ENCODE measurements at places on chromosomes 2 and 18.

- DNase-seq: no peak
These were observed 53.0 kb upstream of the CYP20A1 start for GRCh38 chr2:203185864-203186263.

DNA sequence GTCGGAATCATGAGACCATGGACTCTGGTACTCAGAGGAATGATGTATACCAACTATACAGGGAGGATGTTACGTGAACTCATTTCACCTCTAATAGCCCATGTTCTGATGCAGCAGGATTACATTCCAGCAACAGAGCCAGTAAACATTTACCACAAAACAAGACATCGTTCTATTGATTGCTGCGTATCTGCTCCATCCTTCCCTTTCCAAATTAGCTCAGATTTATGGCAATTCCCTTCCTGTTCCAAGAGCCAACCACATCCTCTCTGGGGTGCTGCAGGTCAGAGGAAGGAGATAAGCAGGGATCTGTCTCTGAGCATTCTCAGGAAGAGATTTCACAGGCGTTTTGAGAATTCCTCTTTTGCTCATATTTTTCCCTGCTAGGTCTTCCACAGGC, 98.3 kb downstream of the KLF7 start:
- no peak for DNase-seq

DNA sequence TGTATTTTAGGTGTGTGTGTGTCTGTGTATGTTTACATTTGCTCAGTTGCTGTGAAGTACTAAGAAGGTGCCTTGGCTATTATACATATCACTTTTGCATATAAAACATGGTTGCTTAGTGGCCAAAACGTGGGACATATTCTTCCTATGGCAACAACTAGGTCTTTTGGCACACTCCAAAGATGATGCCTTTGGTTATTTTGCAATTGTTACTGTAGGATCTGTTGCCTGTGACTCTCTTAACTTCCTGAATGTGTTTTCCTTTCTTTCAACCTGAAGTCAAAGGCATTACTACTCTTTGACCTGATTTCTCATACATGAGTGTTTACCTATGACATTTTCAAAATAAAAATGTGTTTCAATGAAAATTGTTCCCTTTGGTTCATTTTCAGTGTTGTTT, 160.5 kb downstream of the UBE2E3 start:
- DNase-seq: no peak

- DNase-seq: no peak
These were observed 179.9 kb downstream of the ETAA1 start for GRCh38 chr2:67576991-67577390.

- DNase-seq: no peak
These were observed 39.9 kb upstream of the SP3 start for GRCh38 chr2:174004905-174005605.

DNA sequence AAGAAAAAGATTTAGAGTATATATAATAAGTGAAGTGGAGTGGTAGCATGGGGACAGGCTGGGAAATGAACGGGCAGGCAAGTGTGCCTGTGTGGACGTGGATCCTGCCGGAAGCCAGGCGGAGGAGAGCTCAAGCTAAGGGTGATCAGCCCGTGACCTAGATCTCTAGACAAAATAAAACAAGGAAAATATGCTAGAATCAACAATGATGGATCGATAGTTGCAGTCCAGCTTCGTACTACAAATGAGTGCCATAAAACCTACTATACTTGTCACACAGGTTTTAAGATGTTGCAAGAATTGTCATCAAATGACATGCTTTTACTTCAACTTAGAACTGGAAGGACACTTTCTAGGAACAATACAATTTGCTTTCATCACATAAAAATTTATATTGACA, 8.5 kb downstream of the EIF2AK2 start:
- DNase-seq: no peak

DNA sequence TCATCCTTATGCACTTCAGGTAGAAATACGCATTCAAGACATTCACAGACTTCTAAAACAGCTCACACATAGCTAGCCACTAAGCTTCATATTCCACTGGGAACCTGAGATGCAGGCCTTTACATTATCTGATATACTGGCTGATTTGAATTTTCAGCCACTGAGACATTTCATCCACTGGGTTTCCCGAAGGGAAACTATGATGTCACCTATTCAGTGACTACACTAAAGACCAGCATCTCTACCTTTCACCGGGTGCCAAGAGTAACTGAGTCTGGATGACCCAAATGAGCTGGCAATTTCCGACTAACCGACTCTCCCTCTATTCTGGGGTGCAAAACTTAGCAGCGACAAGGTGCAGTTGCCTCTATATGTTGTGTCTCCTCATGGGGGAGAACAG, 31.8 kb upstream of the SP140L start:
- no peak for DNase-seq

DNA sequence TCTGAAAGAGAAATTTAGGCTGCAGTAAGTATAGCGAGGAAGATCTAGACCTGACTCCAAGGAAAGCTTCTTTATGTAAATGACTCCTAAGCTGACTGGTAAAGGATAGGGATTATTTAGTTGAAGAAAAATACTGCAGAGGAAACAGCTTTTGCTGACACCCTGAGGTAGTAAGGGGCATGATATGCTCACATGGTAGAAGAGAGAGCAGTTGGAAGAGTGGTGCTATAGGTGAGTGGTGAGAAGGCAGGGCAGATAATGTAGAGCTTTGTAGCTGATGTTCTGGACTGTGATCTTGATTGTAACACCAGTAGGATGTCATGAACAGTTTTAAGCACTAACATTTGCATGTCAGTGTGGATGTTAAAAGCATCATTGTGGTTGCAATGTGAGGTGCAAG, 639.1 kb upstream of the SLC39A10 start:
- no peak for DNase-seq

DNA sequence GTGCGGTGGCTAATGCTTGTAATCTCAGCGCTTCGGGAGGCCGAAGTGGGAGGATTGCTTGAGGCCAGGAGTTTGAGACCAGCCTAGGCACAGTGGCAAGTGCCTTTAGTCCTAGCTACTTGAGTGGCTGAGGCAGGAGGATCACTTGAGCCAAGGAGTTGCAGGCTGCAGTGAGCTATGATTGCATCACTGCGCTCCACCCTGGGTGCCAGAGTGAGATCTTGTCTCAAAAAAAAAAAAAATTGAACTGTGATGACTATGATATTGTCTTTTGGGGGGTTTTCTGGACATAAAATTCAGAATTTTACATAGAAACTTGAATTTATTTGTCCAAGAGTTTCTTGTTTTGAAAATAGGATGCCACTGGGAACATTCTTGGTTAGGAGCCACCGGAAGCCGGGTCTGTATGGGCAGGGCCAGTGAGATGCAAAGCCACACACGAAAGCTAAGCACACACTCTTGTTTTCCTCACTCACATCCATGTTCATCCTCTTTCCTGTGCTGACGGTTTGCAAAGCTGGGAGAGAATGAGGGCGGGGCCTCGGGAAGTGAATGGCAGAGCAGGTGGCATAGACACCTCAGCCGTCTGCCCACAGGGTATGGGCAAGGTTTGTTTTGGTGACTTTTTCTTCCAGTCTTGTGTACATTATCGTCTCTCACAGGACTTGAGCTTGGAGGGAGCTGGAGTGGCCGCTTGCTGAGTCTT, 12.6 kb downstream of the AGAP1 start:
- DNase-seq: no peak

DNA sequence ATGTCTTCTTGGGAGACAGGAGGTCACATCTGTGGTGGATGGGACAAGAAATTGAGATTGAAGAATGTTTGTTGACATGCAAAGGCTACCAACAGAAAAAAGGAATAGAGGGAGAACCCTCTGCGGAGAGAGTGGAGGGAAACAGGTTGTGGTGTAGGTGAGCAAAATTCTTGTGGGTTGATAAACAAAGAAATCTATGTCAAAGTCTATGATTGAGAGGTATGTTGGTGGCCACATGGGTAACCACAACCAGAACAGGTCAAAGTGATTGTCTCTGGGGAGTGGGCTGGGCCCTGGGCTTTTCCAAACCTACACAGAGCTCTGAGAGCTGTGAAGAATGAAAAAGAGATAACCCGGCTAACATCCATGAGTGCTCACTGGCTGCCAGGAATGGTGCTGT, 62.8 kb upstream of the NCK2 start:
- DNase-seq: no peak

DNA sequence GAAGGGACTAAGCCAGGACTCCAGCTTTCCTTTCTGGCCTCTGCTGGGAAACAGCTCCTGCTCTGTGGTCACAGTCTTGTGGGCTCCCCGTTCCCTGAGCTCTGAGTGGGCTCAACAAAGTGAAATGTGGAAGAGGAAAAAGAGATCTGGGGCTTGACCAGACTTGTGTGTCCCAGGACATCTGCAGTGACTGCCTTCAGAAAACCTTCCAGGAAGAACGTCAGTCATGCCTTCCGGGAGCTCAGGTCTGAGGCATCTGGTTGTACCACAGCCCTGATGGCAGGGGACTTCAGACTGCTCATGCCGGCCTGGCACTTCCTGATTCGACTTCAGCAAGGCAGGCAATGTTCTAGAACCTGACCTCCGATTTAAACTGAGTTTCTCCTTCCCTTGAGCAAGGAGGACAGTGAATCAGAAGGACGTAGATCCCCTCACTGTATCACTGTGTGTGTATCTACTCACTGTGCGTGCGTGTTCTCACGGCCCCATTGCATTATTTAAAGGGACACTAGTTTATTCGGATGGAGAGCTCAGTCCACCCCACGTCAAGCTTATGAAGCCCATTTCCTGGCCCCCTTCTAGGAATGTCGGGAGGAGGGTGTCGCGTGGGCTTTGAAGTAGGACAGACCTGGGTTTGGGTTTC, 548 bp upstream of the FBLN7 start:
- DNase-seq: no peak
